ENCODE measurements at places on chromosomes 2 and 18.

DNA sequence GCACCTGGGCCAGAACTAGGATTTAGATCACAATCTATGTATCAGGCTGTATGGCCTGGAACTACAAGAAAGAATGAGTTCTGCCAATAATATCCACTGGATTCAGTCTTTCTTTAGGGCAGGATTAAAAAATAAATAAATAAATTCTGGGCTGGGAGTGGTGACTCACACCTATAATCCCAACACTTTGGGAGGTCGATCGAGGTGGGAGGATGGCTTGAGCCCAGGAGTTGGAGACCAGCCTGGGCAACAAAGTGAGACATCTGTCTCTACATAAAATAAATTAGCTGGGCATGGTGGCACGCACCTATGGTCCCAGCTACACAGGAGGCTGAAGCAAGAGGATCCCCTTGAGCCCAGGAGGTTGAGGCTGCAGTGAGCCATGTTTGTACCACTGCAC lies 8.1 kb downstream of the AMMECR1L start:
- no peak for DNase-seq

GRCh38 chr2:115807276-115807675 lies 1364.8 kb downstream of the DPP10 start:
- DNase-seq = no peak

DNA sequence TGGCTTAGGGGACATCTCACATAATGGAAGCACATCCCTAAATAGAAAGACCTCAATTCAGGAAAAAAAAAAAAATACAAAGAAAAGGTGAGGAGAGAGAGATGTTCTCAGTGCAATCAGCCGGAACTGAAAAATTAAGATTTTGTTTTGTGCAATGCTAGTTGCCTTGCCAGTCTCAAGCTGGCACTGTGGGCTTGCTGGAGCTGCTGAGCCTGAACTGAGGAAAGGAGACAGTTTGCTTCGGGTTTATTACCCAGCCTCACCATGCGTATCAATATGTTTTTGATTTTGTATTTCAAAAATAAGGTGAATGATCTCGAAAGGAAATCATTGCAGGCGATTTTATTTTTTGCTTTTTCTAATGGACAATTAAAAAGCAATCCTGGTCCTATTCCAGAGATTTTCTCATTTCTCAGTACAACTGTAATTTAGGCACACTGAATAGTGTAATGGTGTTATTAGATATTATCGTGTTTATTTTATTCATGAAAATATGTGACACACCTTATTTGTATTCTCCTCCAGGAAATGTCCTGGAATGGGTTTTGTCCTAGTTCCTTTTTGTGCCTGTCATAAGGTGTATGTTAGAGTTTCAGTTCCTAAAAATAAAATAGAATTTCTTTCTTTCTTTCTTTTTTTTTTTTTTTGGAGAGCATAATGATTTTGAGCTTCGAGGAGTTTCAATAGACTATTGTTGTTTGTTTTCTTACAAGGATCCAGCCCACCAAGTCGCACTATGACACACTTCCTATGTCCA lies 72.8 kb upstream of the ZEB2 start:
- DNase-seq = no peak

DNA sequence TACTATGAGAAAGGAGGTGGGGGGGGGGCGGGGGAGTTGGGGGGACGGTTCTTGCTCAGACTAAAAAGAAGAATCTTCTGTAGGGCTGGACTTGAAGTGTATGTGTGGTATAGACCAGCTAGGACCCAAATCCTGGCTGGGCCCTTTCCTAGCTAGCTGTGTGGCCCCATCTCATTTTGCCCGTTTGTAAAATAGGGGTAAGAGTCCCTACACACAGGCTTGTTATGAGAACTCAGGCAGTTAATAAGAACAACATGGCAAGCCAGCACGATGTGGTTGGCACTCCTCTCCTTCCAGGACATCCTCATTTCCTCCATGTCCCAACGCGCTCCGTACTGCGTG lies 1.1 kb downstream of the EVA1A start:
- no peak for DNase-seq

- no peak for DNase-seq
Observed at GRCh38 chr2:88038263-88039105, 17.1 kb downstream of the KRCC1 start.

- DNase-seq = no peak
Observed at GRCh38 chr2:143988082-143988481, 531.8 kb downstream of the ZEB2 start.

- no peak for DNase-seq
Observed at GRCh38 chr2:232530626-232531260, 4.8 kb downstream of the CHRND start.

- DNase-seq = no peak
Observed at GRCh38 chr2:144379851-144380311, 140.0 kb downstream of the ZEB2 start.

GRCh38 chr2:72145658-72146329 lies 1.9 kb downstream of the CYP26B1 start:
- DNase-seq = no peak

DNA sequence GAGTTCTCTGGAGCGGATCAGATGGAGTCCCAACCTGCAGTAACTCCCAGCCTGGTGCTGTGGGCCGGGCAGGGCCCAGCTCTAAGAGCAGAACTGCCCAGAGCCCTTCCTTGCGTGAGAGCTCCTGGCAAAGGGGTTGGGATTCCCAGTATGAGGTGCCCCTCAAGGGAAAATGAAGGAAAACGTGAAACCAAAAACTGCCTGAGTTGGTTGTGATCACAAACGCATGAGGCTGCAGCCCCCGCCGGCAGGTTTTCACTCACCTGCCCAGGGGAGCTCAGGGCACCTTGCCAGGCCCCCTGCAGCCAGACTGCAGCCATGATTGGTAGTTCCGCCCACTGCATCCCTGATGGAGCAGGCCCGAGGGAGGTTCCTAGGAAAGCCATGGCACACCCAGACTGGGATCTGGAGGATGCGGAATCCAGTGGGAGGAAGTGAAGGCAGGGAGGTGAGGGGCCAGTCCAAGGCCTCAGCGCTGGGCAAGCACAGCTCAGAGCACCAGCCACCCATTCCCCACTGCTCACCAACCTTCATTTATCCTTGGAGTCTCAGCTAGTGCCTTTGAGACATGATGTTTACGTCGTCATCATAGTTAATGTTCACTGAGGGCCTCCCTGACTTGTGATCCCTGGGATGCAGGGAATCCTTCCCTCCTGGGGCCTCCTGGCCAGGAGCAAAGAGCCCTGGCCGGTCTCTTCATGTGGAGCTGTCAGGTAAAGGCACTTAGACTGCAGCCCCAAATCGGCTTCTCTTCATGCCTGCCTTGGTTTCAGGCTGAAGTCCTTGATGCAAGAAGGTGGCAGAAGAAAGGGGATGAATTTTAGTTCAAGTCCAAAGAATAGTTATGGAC lies 103.2 kb downstream of the INHBB start:
- no peak for DNase-seq

DNA sequence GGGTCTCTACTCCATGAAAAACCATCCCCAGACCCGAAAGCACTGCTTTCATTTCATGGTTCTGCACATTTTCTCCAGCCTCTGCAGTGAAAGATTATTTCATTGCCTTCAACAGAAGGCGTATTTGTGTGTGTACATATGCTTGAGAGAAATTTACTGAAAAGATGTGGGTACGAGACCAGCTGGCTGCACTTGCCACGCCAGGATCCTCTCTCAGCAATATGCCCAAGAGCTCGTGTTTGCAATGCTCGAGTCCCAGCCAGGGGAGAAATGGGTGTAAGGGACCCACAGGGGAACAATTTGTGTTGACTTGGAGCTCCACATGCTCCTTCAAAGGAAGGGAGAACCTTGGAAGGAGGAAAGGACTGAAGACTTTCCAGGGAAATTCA lies 37.3 kb downstream of the TMEM177 start:
- no peak for DNase-seq

GRCh38 chr18:53135654-53136053 lies 795.7 kb downstream of the DCC start:
- no peak for DNase-seq

- DNase-seq = no peak
Observed at GRCh38 chr2:17317439-17317976, 200.7 kb downstream of the RAD51AP2 start.

DNA sequence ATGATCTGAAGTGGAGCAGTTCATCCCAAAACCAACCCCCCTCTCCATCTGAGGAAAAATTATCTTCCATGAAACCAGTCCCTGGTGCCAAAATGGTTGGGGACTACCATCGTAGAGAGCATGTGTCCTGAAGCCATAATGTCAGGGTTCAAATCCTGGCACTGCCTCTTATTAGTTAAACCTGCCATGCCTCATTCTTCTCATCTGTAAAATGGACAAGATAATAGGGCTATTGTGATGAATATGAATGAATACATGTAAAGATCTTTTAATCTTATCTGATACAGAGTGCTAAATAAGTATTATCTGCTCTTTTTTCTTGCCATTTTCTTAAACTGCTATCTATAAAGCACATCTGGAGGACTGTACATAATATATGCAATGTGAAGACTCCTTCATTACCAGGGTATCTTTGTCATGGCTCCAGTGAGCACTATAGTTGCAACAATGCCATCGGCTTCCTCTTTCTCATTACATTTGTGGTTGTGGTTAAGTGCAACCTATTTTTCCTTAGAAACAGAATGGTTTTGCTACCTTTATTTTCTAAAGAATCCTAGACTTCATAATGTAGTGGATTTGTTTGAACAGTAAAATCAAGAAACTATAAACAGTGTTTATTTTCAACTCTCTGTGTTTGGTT lies 27.0 kb downstream of the MFSD6 start:
- DNase-seq = no peak

GRCh38 chr2:150046211-150046610 lies 441.3 kb downstream of the RND3 start:
- no peak for DNase-seq

GRCh38 chr18:50410008-50410407 lies 35.2 kb downstream of the SKA1 start:
- DNase-seq = no peak

DNA sequence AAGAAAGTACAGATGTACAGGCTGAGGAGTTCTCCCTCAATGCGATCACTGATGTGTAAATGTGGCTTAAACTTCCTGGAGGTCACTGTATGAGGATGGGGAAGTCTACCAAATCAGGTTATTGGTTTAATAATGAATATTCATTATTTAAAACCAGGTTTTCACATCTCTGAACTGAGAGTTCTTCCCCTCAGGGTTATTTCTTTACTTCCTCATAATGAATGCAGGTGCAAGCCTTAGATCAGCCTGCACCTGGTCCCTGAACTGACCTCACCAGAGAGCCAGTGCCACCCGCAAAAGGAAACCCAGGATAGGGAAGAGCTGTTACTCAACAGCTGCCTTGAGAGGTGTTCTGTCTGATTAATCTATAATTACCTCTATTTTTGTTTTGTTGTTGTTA lies 369.0 kb downstream of the EPHA4 start:
- DNase-seq = no peak

DNA sequence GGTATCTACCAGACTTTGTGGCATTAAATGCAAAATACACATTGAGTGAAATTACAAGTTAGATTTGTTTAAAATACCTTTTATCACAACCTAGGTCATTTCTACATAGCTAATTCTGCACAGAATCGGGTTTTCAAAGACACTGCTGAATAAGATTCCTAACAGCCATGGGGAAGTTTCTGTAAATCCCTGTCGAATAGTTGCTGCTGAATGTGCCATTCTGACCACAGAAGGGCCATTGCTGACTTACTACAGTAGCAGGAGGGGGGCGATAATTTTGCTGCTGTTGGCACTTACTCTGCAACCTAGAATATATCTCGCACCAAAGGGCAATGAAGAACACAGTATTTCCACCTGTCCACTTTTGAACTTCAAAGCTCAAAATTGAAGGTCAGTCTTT lies 232.8 kb downstream of the TCF4 start:
- DNase-seq = no peak

- no peak for DNase-seq
Observed at GRCh38 chr2:71156573-71156972, 26.1 kb downstream of the MPHOSPH10 start.

- DNase-seq = no peak
Observed at GRCh38 chr18:78429127-78430108, 550.2 kb upstream of the SALL3 start.

DNA sequence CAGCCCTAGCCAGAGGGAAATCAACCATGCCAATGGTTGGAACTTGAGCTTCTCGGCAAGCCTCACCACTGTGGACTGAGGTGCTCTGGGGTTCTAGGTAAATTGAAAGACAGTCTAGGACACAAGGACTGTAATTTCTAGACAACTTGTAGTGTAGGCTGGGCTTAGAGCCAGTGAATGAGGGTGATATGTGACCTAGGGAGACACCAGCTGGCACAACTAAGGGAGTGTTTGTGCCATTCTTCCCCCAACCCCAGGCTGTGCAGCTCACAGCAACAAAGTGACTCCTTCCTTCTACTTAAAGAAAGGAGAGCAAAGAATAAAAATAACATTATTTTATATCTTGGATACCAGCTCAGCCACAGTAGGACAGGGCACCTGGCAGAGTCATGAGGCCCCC lies 1690.7 kb upstream of the TMEFF2 start:
- no peak for DNase-seq

- DNase-seq = no peak
Observed at GRCh38 chr2:32714521-32714920, 86.7 kb downstream of the TTC27 start.

- no peak for DNase-seq
Observed at GRCh38 chr18:25176518-25177042, 175.4 kb downstream of the ZNF521 start.

- no peak for DNase-seq
Observed at GRCh38 chr2:221571551-221572218, 419 bp downstream of the EPHA4 start.

GRCh38 chr2:73982140-73982617 lies 2.5 kb upstream of the TET3 start:
- DNase-seq = no peak

DNA sequence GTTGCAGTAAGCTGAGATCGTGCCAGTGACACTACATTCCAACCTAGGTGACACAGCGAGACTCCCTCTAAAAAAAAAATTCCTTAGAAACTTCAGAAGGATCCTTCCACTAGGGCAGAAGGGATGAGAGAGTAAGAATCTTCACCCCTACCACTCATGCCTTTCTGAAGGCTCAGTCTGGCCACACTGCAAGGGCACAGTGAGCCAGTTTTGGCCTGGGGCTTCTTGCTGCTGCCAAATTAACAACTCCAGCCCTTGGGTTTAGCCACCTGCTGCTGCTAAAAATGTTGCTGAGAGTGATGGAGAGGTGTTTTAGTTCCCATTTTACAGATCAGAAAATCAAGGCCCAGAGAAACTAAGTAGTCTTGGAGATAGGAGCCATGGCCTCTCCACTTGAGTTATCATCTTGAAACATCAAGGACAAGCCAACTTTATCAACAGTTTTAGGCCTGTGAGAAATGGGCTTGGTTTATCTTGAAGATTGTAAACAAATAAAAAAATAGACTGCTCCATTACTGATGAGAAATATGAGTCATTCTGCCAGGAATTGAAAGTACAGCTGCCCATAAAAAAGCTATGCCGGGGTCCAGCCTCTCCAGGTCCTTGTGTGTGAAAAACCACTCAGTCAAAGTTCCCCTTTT lies 31.9 kb upstream of the CASP8 start:
- no peak for DNase-seq
